ENCODE measurements at places on chromosomes 3 and 15.

- DNase-seq = no peak
Measured at GRCh38 chr3:34396288-34396687, 597.9 kb downstream of the PDCD6IP start.

- no peak for DNase-seq
Measured at GRCh38 chr3:59496250-59496649, 446.4 kb upstream of the CFAP20DC start.

DNA sequence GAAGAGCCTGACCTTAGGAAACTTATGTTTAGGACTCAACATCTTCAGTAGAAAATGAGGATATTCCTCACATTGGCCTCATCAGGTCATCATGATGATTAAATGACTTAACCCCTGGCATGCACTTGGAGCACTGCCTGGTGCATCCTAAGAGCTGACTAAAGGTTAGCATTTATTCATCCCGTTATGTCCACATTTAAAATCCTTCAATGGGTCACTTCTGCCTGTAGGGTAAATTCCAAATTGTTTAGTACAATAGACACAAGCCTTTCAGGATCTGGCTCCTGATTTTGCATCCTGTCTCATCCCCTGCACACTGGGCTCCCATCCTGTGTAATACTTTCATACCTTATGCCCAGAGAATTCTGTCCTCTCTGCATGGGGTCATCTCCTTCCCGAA lies 195.2 kb upstream of the MCTP2 start:
- no peak for DNase-seq

- DNase-seq = no peak
Measured at GRCh38 chr3:53758846-53759245, 87.4 kb downstream of the CHDH start.

- no peak for DNase-seq
Measured at GRCh38 chr3:158703566-158703965, 28.7 kb downstream of the RARRES1 start.

Data from activated T-helper 9 cell treated with anti-CD3 and anti-CD28 coated beads, Interleukin-2, amount 50 U/mL, for 16 hours (primary cell).